Upper lobe of right lung (tissue), 1 donor: ENCODE measurements at places on chromosomes 7 and 10. TPM values are rescaled to one million over a fixed set of nuclear protein-coding genes. Genes with fewer than 3 reads are reported as not detected.

GRCh38 chr10:3215153-3215775 lies 42.7 kb upstream of the PITRM1 start:
- no peak overlapping the region for H3K27ac ChIP-seq
- H3K4me1 ChIP-seq, result no peaks in the 10 kb centered on the region
- H3K4me3 ChIP-seq, result no peak overlapping the region
- H3K36me3 ChIP-seq, result no peaks in the 10 kb centered on the region
- no peak for DNase-seq

GRCh38 chr7:46003161-46003560 lies 82.1 kb upstream of the IGFBP3 start:
- no peak for DNase-seq
- no peaks in the 10 kb centered on the region for H3K27me3 ChIP-seq
- no peak overlapping the region for H3K27ac ChIP-seq
- no peak overlapping the region for H3K4me3 ChIP-seq
- no peaks in the 10 kb centered on the region for H3K36me3 ChIP-seq

GRCh38 chr10:73889014-73889413 lies 14.7 kb upstream of the CAMK2G start:
- H3K27ac ChIP-seq, result peak overlapping the region; percentile 79
- no peaks in the 10 kb centered on the region for H3K27me3 ChIP-seq
- peaks cover 29% of the 10 kb centered on the region for H3K4me1 ChIP-seq
- no peak overlapping the region for H3K4me3 ChIP-seq
- peak; percentile 71 for DNase-seq

DNA sequence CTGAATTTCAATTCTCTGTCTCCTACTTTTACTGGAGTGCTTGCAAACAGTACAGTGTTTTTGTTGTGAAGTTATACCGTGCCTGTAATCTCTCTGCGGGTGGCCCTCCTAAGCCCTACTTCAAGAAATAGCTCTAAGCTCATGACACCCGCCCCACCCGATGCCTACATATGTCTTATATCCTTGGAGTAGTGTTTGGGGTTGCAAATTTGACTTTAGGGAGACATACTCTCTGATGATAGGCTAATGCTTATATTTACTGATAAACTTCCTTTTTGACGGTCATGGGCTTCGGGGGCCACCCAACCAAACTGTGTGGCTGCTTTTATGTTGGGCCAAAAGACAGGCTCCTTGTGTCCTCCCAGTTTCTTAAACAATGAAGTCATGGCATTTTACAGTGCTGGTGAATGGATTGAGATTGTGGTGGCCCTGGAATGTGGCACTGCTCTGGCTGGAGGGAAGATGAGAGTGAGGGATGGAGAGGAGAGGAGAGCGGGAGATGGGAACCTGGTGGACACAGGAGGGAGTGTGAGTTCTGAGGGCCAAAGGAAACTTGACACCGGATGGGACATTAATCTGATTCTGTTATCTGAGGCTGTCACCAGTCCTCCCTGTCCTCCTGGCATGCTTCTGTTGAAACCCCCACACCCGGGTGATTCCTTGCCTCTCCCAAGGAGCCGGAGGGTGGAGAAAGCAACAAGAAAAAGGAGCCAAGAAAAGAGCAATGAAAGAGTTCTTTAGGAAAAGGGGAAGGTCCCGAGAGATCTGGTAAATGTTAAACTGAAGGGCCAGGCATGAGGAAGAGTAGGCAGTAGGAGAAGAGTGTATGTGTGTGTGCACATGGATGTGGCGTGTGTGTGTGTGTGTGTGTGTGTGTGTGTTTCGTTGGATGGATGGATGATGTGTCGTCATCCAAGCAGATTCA lies 113.3 kb downstream of the TCF7L2 start:
- no peak overlapping the region for H3K27ac ChIP-seq
- no peak overlapping the region for H3K4me3 ChIP-seq
- H3K36me3 ChIP-seq, result no peaks in the 10 kb centered on the region
- no peak for DNase-seq
- no peaks in the 10 kb centered on the region for H3K27me3 ChIP-seq

GRCh38 chr10:114499630-114500190 lies 95.4 kb upstream of the AFAP1L2 start:
- peaks cover 9% of the 10 kb centered on the region for H3K36me3 ChIP-seq
- no peaks in the 10 kb centered on the region for H3K27me3 ChIP-seq

DNA sequence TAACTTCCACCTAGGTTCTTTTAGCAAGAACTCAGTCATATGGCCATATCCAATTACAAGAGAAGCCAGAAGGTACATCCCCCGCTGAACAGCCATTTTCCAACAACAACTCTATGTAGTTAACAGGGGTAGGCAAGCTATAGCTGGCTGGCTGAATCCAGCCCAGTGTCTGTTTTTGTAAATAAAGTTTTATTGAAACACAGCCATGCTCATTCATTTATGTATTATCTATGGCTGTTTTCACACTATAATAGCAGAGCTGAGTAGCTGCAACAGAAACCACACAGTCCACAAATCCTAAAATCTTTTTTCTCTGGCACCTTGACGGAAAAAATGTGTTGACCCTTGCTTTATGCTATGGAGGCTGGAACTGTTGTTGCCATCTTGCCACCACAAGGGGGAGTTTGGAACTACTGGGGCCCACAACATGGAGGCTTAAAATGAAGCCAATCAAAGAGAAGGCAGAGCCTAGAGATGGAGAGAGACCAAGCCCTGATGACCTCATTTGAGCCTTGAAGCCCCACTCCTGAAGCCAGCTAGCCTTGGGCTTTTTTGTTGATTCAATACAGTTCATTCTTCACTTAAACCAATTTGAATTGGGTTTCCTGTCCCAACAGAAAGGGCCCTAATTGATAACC lies 33.3 kb upstream of the XPNPEP1 start:
- H3K4me3 ChIP-seq, result no peak overlapping the region
- no peaks in the 10 kb centered on the region for H3K27me3 ChIP-seq
- DNase-seq, result no peak
- H3K36me3 ChIP-seq, result no peaks in the 10 kb centered on the region
- H3K27ac ChIP-seq, result no peak overlapping the region

DNA sequence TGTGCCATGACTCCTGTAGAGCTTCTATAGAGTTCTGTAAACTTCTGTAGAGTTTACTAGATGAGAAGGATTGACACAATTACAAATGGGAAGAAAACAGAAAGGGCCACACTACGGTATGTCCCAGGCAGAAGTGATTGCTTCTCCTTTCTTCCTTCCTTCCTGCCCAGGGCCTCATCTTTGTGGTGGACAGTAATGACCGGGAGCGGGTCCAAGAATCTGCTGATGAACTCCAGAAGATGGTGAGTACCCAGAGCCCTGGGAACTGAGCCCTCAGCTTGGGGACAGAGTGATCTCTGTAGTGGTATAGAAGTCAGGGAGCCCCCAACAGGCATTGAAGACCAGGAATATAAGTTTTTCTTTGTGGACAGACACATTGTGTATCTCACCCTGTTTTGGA lies 1.7 kb downstream of the ARF5 start:
- H3K36me3 ChIP-seq, result peaks cover 26% of the 10 kb centered on the region
- H3K27me3 ChIP-seq, result no peaks in the 10 kb centered on the region
- H3K4me1 ChIP-seq, result peaks cover 24% of the 10 kb centered on the region
- DNase-seq, result no peak
- H3K27ac ChIP-seq, result no peak overlapping the region
- H3K4me3 ChIP-seq, result no peak overlapping the region

- H3K4me1 ChIP-seq, result peaks cover 33% of the 10 kb centered on the region
- no peaks in the 10 kb centered on the region for H3K27me3 ChIP-seq
- DNase-seq, result no peak
- no peak overlapping the region for H3K27ac ChIP-seq
- no peaks in the 10 kb centered on the region for H3K36me3 ChIP-seq
Observed at GRCh38 chr10:78541481-78542140, 507.9 kb downstream of the RPS24 start.

DNA sequence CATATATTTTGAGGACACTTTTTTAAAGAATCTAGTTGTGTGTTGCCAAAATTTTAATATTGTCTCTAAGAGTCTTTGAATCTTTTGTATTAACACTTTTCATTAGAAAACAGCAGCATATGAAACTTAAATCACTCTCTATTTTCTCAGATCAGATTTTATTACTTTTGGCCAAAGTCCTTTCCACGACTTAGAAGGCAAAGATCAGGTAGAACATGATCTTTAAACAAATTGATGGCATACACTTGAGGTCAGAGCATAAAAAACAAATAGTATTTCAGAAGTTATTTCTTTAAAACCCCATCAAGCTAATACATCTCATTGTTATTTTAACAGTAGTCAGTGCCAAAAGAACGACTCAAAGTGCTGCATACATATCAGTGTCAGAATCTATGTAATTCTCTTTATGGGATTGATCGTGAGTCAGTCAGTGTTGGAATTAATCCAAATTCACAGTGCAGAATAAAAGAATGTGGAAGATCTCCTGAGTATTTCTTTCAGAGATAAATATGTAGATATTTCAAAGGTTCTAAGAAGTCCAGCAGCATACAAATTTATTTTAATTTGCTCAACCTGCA lies 9.6 kb upstream of the AGMO start:
- H3K27ac ChIP-seq, result no peak overlapping the region
- no peak for DNase-seq
- H3K27me3 ChIP-seq, result no peaks in the 10 kb centered on the region
- H3K4me1 ChIP-seq, result no peaks in the 10 kb centered on the region
- no peak overlapping the region for H3K4me3 ChIP-seq

DNA sequence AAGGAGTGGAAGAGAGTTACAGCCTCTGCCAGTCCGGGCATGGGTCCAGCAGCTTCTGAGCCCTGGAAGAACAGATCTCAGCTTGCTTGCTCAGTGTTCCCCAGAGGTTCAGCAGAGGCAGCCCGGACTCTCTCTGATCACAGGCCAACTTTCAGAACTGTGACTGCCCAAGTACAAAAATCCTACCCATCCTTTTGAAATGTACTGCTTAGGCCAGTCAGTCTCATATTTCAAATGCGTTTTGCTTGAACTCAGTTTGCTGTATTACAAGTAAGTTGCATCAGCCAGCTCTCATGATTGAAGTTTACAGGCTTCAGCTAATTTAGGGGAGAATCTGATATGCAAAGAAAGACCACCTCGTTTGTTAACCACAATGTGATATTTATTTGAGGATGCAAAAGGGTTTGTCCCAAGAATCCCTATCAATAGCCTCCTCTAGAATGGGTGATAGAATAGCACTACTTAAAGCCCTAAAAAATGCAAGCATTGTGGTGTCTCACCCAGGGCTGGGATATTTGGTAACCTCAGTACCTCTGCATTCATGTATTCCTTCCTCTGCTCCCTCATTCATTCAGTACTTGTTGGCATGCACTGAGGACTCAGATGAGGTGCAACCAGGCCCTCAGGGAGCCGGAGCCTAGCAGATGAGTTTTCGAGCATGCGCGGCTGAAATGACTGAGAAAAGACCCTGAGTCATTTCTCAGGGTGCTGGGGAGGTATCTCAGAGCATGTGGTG lies 7.0 kb downstream of the AIMP2 start:
- DNase-seq, result peak; percentile 78
- H3K36me3 ChIP-seq, result peaks cover 46% of the 10 kb centered on the region
- H3K4me1 ChIP-seq, result peaks cover 12% of the 10 kb centered on the region
- H3K27ac ChIP-seq, result no peak overlapping the region
- no peaks in the 10 kb centered on the region for H3K27me3 ChIP-seq

GRCh38 chr7:119472408-119473038 lies 800.5 kb upstream of the KCND2 start:
- no peak overlapping the region for H3K27ac ChIP-seq
- H3K4me3 ChIP-seq, result no peak overlapping the region
- no peaks in the 10 kb centered on the region for H3K36me3 ChIP-seq
- H3K4me1 ChIP-seq, result no peaks in the 10 kb centered on the region
- H3K27me3 ChIP-seq, result no peaks in the 10 kb centered on the region

GRCh38 chr10:124627866-124628675 lies 116.1 kb downstream of the FAM53B start:
- peaks cover 64% of the 10 kb centered on the region for H3K4me1 ChIP-seq
- no peak for DNase-seq
- H3K4me3 ChIP-seq, result no peak overlapping the region
- no peaks in the 10 kb centered on the region for H3K36me3 ChIP-seq

GRCh38 chr7:45001138-45001694 lies 1.2 kb downstream of the CCM2 start:
- H3K4me1 ChIP-seq, result peaks cover 17% of the 10 kb centered on the region

DNA sequence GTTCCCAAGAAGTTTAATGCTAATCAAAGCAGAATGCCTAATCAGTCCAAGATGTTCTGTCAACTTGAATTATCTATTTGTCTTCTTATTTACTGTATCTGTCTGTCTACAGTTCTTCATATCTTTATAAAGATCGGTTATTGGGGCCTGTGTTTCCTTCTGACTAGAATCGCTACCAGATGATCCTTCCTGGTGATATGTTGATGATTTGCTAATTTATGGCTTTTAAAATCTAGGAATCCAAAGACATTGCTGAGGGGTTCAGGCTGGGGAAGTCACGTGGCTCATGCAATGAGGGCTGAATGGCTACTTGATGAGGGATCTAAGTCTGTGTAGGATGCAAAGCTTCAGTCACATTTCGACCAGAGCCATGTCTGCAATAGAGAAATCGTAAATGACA lies 536.3 kb downstream of the KCNMA1 start:
- no peak overlapping the region for H3K27ac ChIP-seq
- peaks cover 17% of the 10 kb centered on the region for H3K4me1 ChIP-seq
- H3K36me3 ChIP-seq, result no peaks in the 10 kb centered on the region

- no peak overlapping the region for H3K27ac ChIP-seq
- no peaks in the 10 kb centered on the region for H3K27me3 ChIP-seq
- no peak for DNase-seq
- H3K4me3 ChIP-seq, result no peak overlapping the region
- no peaks in the 10 kb centered on the region for H3K36me3 ChIP-seq
Observed at GRCh38 chr7:135109562-135109961, 38.3 kb upstream of the TMEM140 start.

DNA sequence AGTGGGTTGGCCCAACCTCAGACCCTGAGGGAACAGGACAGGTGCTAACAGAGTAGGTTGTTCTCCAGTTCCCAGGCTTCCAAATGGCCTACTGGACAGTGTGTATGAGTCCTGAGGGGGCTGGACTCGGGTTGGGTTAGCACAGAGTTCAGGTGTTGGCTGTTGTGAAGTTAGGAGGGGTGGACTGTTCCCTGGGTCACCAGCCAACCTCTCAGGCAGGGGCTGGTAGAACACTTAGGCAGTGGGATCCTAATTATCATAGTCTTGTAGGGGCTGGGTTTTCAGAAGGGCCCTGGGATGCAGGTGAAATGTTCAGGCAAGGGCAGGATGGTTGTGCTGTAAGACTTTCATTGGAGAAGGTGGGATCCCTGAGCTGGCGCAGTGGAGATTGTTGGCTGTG lies 293.0 kb downstream of the ZWINT start:
- no peaks in the 10 kb centered on the region for H3K36me3 ChIP-seq
- H3K4me1 ChIP-seq, result no peaks in the 10 kb centered on the region
- DNase-seq, result no peak

- H3K4me1 ChIP-seq, result no peaks in the 10 kb centered on the region
- H3K27ac ChIP-seq, result no peak overlapping the region
- peaks cover 5% of the 10 kb centered on the region for H3K27me3 ChIP-seq
- H3K4me3 ChIP-seq, result no peak overlapping the region
Observed at GRCh38 chr10:1287487-1287886, 231.3 kb downstream of the WDR37 start.

The BLNK gene
- 8.8 TPM for total RNA-seq

The CDK1 gene
- total RNA-seq, result 3.4 TPM

The TMEM236 gene
- total RNA-seq, result 5.0 TPM

The PRKCQ gene
- 9.8 TPM for total RNA-seq

The ZNF22 gene
- 26.9 TPM for total RNA-seq

The CASP7 gene
- 32.5 TPM for total RNA-seq
